ENCODE measurements at places on chromosomes 5 and 9. TPM values are rescaled to one million over a fixed set of nuclear protein-coding genes. Genes with fewer than 3 reads are reported as not detected.

Gene TAS2R1
- total RNA-seq: not detected

Gene OR1Q1
- total RNA-seq: not detected

Gene CDH10
- total RNA-seq: not detected

Gene ORM2
- not detected for total RNA-seq

Gene GNA14
- total RNA-seq: not detected

Gene TXNDC8
- not detected for total RNA-seq

Gene FOXI1
- not detected for total RNA-seq

Gene ARID3C
- not detected for total RNA-seq

Gene RORB
- total RNA-seq: not detected

Gene PLAC8L1
- total RNA-seq: not detected

DNA sequence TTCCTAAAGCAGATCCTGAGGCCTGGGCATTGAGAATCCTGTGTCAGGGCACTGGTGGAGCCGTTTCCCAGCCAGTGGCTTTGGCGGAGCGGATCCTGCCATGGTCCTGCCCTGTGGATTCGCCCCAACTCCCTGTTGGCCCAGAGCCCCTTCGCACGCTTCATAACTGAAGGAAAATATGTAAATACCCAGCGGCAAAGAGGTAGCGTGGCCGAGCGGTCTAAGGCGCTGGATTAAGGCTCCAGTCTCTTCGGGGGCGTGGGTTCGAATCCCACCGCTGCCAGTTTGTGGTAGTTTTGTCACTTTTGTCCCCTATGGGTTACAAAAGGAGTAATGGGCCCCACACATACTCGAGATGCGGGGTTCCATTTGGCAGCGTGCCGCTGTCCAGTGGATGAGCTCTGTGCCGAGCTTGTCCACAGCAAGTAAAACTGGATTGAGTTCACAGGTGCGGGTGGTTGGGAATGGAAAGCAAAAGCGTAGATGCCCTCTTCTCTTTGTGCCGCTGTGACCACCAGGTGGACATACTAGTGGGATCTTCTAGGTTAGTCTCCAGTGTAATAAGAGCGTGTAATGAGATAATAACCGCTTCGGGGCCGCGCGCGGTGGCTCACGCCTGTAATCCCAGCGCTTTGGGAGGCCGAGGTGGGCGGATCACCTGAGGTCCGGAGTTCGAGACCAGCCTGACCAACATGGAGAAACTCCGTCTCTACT is 17.3 kb downstream of the TRIM7 start:
- peak; percentile 87 for DNase-seq

DNA sequence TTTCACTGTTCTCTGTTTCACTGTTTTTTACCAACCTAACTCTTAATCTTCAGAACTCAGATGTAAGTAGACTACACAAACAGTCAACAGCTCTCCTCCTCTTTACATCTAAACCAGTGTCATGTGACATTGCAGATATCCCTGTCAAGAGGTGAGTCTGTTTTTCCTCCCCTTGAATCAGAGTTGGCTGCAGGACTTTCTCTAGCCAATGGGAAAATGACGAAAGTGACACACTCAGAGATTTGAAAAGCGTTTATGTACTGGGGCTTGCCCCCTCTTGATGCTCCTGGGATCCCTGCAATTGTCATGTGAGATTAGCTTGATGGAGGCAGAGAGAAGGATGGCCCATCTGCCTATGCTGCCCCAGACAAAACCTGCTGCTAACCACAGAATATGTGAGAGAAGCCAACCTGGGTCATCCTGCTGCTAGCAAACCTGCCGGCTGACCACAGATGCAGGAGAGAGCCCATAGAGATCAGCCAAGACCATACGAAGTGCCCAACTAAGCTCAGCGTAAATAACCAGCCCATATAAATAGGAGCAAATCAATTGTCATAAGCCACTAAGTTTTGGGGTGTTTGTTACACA is 111.1 kb downstream of the ASTN2 start:
- DNase-seq: no peak

DNA sequence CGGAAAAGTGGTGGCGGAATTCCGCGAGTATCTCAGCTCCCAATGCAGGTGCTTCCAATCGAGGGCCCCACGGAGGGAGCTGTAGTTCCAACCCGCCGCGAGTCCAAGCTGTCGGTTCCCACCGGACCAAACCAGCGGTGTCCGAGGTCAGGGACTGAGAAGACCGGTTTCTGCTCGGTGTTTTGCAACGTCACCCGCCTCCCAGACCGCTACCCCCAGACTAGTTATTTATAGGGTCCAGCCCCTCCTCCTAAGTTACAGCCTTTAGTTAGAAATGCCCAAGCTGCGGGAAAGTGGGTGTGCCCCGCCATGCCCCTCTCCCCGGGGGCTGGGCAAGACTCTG is 677 bp upstream of the MYORG start:
- DNase-seq: no peak

GRCh38 chr5:146366904-146367303 is 28.3 kb downstream of the POU4F3 start:
- no peak for DNase-seq

DNA sequence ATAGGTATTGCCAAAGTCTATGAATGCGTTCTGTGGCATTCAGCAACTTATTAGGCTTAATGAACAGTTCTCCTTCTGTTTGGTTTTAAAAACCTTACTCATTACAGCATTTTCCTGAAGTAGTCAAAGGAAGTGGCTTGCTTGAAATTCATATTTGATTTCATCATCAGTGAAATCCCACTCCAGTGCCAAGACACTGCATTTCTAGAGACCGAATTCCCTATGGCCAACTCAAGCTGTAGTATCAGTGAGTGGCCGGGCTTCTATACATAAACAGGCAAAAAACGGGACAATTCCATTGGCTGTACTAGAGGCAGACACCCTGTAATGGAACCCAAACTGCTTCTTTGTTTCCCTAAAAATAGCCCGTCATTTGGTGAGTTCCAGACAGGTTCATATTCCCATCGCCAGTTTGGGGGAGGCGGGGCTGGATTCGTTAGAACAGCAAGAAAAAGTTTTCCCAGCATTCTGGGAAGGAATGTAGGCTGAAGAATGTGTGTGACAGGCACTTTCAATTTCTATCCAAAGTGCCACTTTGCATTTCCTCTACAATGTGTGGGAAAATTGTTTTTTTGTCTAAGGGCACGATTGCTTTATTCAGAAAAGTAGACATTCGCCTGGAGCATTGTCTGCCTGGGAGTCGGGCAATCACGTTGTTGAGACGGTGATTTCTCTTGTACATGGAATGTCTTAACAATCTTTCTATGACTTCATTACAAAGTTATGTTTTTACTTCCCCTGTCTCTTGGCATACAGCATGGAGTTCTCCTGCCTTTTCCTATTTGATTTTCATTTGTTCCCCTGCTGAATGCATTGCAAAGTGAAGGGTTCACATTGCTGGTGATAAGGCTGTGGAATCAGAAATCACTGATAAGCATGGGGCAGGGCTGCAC is 141.8 kb upstream of the MAST4 start:
- DNase-seq: peak; percentile 51

GRCh38 chr5:34655354-34655991 is 655 bp upstream of the RAI14 start:
- peak; percentile 69 for DNase-seq

- no peak for DNase-seq
These were observed 274.6 kb upstream of the IRX2 start for GRCh38 chr5:3026099-3026498.

- DNase-seq: no peak
These were observed 308.2 kb downstream of the ARL15 start for GRCh38 chr5:54001976-54002775.

GRCh38 chr5:149804478-149805450 is 74.7 kb downstream of the PPARGC1B start:
- DNase-seq: no peak

- peak; percentile 71 for DNase-seq
These were observed 143.9 kb downstream of the C9orf50 start for GRCh38 chr9:129476821-129477611.

DNA sequence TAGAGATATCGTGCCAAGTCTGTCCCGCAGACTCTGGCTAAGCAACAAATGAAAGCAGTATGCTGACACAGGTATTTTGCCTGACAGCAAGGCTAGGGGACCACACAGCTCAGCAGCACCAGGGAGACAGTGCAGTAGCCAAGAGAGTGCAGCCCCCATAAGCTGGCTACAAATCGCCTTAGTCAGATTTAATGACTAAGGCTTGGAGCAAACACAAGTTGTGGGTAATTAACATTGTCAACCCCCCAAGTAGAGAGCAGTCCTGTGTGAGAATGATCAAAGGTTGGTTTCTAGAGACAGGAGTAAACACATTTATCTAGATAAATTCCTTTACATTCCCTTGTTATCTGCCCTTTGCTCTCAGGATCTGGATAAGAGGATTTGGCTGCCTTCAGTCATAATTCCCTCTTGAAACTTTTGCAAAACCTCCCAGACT is 1434.5 kb upstream of the CDH6 start:
- DNase-seq: no peak

DNA sequence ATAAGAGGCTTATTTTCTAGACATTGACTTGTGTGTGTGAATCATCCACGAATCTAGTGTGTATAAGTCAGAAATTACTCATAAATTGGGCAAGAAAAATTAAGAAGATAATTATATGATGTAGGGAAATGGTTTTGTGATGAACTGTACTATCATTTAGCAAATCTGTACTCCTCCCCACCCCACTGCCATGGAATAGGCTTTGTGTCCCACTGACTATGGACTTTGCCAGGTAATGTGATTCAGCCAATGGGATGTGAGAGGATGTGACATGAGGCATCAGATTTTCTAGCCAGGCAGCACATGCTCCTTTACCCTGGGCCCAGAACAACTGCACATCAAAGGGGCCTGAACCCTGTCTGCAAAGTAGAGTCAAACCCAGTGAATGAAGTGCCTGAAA is 406.6 kb downstream of the CTNND2 start:
- no peak for DNase-seq

GRCh38 chr5:142098275-142098674 is 10.3 kb upstream of the NDFIP1 start:
- no peak for DNase-seq

DNA sequence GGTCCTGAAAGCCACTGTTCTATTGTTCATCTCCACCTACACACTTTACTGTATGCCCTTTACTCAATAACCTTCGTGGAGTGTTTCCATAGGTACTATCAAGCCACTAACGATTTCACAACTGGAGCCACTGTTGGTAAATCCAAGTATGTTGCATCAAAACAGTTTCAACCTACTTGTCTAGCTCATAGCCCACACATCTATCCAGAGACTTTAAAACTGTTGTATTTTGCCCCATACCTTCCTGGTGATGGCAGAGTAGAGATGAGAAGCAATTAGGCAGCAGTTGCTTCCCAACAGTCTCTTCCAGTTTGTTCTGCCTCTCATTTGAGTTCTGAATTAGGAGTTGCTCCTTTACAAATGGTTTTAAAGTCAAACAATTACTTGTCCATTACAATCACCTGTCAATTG is 607 bp downstream of the FAXDC2 start:
- DNase-seq: no peak

DNA sequence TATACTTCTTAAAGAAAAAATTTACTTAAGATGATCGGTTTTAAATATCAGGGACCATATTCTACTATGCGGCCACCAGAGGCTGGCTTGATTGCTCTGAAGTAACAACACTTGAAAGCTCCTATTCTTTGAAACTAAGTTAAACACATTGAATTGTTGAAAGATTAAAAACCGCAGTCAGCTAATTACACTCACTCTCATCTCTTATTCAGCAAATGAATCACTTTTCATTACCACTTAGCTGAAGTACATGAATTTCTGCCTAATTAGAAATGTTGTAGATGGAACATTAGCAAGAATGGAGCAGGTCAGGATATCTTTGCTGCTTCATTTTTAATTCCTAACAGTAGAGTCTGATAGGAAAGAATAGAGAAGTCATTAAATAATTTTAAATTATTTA is 42.3 kb downstream of the LSM11 start:
- no peak for DNase-seq

Measured in RPMI7951 (cell line).